Astrocyte of the hippocampus (primary cell): ENCODE measurements at places on chromosomes 2 and 18.

- no peak for DNase-seq
Measured at GRCh38 chr2:181613241-181613640, 43.7 kb downstream of the CERKL start.

GRCh38 chr2:56244506-56244905 lies 60.7 kb downstream of the CCDC85A start:
- no peak for DNase-seq

GRCh38 chr2:121241466-121241865 lies 43.5 kb downstream of the TFCP2L1 start:
- no peak for DNase-seq

DNA sequence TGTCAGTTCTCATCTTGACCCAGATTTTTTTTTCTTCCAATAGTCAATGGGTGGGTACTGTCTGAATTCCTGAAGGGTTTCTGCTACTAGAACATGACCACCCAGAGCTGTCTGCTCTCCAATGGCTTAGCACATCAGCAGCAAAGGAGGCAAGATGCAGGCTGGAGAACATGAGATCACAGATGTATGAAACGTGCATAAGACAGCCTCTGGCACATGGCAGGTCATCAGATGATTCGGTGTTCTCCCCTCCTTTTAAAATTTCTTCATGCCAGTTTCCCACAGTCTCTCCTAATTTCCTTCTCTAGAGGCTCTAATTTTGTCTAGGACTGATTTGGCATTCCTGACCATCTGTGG lies 359.3 kb upstream of the TNP1 start:
- no peak for DNase-seq

DNA sequence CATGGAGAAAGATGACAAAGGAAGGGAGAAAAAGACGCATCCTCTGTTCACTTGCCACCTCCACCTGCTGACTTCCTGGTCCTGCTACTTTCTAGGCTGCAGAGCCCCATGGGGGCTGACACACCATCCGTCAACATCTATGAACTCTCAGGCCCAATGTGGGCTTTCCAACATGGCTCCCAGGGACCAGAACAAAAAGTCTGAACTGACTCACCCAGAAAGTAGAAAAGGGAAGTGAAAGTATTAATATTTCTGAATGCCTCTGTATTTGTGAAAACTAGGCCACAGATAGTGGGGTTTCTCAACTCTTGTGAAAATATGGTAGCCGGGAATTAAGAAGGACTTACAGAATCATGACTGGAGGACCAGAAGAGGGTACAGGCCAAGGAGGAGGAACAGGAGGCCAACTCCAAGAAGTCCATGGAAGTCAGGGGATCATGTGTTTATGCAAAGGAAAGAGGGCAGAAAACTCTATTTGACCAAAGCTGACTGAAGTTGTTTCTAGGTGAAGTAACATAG lies 123.1 kb upstream of the CAB39 start:
- DNase-seq, result no peak

DNA sequence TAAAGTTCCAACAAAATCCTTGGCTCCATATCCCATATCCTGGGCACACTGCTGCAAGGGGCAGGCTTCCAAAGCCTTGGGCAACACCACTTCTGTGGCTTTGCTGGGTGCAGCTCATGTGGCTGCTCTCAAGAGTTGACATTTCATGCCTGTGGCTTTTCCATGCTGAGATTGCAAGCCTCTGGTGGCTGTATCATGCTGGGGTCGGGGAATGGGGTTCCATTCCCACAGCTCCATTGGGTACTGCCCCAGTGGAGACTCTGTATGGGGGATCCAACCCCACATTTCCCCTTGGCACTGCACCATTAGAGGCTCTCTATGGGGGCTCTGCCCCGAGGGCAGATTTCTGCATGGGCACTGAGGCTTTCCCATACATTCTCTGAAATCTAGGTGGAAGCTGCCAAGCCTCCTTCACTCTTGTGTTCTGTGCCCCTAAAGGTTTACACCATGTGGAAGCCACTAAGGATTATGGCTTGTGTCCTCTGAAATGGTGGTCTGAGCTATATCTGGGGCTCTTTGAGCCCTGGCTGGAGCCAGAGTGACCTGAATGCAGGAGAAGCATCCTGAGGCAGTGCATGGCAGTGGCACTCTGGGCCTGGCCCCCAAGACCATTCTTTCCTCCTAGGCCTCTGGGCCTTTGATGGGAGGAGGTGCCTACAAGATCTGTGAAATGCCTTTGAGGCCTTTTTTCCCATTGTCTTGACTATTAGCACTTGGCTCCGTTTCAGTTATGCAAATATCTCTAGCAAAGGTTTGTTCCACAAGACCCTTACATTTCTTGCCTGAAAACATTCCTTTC lies 107.9 kb downstream of the PTGR3 start:
- DNase-seq, result no peak
